ENCODE measurements at places on chromosomes 7 and 10.
A peak's percentile ranks its signal among the peaks of the same experiment; 100 is the strongest.

GRCh38 chr10:60410970-60411369, 21.3 kb upstream of the ANK3 start:
- DNase-seq = no peak

DNA sequence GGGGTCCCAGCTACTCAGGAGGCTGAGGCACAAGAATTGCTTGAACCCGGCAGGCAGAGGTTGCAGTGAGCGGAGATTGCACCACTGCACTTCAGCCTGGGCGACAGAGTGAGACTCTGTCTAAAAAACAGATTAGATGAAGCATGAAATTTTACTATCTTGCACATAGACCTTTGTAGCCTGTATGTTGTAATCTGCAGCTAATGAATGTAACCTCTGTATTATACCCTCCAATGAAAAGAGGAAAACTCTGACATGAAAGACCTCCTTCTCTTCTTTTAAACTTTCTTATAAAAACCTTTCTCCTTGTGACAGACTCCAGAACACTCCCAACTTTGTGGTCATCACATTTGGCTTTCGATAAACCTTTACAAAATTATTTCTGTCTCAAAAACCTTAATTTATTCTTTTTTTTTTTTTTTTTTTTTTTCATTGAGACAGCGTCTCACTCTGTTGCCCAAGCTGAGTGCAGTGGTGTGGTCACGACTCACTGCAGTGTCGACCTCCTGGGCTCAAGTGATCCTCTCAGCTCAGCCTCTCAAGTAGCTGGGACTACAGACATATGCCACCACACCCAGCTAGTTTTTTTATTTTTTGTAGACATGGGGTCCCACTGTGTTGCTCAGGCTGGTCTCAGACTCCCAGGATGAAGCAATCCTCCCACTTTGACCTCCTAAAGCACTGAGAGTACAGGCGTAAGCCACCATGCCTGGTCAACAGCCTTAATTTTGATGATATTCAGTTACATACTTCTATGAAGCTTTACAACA, 97.4 kb downstream of the SVOPL start:
- DNase-seq = no peak

DNA sequence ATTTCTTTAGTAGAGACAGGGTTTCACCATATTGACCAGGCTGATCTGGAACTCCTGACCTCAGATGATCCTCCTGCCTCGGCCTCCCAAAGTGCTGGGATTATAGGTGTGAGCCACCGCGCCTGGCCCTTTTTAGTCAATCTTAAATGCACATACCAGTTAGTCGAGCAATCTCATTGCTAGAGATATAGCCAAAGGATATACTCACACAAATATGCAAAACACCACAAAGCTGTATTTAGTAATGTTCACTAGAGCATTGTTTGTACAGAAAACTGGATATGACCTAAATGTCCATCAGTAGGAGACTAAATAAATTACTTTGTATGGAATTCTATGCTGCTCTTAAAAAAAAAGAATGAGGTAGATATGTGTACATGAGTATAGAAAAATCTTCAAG, 24.5 kb upstream of the IL6 start:
- DNase-seq = no peak

DNA sequence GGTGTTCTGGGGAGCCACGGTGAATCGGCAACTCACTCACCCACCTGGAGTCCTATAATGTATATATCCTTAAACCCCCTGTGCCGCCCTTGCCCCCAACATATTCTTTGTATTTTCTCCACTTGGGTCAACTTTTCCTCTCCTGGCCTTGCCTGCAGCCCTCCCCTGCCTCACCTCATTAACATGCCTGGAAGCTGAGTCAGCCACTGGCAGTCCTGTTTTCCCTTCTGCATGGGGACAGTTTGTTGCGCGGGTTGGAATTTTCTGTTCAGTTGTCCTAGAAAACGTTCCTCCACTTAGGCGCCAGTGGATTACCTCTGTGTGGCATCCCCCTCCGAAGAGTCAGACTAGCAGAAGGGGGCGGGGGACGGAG, 97.4 kb downstream of the C10orf105 start:
- DNase-seq = no peak

DNA sequence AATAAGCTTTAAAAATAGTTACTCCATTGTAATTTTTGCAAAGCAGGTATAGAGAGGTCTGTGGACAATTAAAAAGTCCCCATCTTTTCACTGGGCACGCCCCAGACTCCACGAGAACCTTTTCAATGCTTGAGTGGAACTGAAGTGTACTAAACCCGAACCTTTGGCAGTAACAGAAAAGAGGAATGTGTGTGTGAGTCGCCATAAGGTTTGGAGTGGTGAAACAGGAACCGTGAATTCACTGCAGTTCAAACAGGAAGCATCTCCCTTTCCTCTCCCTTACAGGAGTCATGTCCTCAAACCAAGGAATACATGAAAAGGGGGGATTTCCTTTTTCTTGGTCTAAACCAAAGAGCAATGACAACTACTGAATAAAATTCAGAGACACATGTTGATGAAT, 23.2 kb downstream of the NDUFB2 start:
- no peak for DNase-seq

DNA sequence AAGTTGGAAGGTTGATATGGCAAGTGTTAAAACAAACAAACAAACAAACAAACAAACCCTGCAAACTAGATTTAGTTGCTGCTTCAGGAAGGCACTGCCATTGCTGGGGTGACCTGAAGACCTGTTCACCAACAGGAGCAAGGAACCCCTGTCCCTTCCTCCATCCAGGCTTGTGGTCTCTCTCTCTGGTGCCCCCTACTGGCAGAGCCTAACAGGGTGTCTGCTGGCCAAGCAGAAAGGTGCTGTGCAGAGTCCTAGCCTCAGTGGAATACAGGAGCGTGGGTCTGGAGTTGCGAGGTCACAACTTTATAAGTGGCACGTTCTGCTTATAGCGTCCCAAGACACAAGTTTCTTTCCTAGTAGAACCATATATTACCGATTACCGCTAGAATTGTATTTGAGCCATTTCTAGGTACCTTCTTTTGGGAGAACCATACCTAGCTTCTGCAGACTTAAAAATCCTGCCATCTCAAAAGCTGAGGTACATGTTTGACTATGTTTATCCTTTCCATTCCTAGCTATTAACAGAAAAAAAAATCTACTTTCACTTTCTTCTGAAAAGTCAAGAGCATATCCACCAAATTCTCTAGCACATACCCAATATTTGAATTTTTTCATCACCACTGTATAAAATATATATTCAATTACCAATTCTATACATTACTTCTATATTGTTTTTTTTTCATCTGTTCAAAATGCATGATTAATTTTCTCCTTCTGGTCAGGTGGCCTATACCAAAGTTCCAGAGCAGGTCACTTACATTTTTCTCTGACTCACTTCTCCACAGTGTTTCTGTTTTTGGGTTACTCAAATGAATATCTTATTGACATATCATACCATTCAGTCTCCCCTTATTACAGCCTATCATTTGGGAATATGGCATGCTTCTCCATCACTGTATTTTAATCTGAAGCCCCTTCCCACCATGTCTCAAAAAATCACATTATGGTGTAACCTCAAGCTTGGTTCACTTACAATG, 29.1 kb upstream of the CALD1 start:
- DNase-seq = peak; percentile 61

GRCh38 chr10:66353422-66353821, 572.4 kb upstream of the LRRTM3 start:
- DNase-seq = no peak

- no peak for DNase-seq
Measured at GRCh38 chr7:112571852-112572607, 91.2 kb downstream of the LSMEM1 start.

DNA sequence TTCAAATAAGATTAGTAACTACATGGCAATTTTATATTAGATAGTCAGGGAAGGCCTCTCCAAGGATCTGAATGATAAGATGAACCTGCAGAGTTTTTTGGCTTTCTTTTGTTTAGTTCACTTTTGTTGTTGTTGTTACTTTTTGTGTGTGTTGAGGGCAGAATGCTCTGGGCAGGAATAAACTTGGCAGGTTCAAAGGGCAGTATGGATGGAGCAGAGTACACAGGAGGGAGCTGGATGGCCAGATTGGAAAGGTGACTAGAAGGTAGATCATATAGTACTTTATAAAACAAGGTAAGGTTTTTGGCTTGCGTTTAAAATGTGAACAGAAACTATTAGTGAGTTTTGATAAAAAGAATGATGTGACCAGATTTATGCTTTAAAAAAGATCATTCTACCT, 17.9 kb downstream of the CROT start:
- no peak for DNase-seq

DNA sequence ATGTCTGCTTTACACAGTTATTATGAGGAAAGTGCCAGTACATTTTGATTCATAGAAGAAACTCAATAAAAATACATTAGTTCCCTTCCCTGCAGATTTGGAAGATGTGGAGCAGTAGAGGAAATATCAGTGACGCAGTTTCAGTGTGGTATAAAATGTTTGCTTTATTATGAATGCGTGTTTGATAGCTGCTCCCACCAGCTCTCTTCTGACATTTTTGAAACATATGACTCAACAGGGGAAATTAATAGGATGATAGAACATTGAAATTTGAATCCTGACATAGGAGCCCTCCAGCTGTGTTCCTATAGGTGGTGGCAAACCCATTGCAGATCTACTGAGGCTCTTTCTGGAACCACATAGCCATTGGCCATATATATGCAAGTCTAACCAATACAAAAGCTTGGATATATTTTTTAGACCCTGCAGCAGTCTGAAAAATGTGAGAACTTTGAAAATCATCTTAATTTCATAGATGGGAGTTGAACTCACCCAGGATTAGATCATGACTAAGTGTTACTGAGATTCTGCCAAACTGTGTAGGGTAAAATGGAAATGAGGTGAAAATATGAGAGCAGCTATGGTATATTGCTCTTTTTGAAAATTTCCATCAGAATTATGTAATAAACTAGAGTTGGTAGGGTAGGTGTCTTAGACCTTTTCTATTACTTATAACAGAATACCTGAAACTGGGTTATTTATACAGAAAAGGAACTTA, 47.8 kb downstream of the BZW2 start:
- no peak for DNase-seq

DNA sequence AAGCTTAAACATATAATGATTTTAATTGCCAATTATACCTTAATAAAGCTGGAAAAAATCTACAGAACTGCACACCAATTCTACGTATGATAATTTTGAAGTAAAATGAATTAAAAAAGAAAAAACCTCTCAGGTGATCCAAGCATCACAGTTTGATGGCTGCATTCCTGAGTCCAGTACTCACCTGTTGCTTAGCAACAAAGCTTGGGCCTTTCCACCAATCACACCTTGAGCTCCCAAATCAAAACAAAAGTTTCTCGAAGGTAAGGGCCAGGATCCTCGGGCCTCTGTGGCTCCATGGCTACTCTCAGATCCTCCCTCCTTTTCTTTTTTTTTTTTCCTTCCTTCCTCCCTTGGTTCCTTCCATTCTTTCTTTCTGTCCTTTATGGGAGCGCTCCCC, 137.2 kb upstream of the PCBD1 start:
- no peak for DNase-seq

DNA sequence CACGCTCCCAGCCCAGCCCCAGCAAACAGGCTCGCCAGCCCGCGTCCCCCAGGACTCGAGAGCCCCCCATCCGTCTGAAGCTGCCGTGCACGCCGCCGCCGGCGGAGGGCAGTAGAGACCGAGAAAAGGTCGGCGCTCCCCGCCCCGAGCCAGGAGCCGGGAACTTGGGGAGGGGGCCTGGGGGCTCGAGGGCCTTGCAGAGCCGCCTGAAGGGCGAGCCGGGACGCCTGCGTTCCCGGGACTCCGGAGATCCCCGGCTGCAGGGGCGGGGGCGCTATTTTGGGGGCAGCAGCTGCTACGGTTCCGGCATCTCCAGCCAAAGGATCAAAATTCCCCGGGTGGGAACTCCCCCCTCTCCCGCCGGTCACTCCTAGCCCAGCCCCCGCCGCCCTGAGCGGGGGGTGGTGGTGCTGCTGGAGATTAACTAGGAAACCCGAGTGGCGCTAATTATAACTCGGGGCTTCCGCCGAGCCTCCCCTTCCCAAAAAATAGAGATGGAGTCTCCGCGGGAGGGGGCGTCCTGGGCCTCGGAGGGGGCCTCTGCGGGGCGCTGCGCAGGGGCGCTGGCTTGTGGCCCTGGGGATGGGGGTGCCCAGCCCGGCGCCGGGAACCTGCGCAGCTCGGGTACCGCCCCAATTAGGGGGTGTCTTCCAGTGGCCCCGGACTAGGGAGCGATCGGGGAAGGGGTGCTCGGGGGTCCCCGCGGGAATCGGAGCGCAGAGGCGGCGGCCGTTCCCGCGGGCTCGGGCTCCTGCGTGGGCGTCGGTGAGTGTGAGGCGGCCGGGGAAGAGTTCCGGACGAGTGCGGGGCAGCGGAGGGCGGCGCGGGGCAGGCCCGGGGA, 608 bp downstream of the ACHE start:
- DNase-seq = peak; percentile 69

DNA sequence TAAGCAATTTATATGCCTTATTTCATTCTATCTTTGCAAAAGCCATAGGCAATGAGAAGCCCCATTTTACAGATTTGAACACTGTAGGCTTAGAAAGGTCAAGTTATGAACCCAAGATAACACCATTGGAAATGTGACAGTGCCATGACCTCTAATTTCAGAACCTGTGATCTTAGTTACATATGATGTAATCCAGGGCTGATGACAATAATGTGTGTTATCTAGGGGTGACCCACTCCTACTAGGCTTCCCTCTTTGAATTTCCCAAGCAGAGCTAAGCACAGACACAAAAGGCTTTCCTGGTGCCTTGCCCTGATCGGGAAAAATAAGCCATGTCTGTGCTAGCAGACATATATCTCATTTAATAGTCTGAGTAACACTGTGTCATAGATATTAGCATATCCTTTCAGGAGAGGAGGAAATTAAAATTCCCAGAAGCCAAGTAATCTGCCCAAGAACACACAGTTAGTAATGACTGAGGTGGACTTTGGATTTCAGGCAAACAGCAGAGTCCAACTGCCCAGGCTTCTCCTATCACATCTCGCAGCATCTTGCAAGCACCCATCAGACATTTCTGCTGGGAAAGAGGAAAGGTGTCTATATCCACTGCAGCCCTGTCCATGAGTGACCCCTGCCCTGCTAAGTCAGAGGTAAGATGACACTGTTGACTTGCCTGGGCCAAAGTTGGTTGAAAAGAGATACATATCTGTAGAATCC, 2.8 kb upstream of the TECTB start:
- no peak for DNase-seq

DNA sequence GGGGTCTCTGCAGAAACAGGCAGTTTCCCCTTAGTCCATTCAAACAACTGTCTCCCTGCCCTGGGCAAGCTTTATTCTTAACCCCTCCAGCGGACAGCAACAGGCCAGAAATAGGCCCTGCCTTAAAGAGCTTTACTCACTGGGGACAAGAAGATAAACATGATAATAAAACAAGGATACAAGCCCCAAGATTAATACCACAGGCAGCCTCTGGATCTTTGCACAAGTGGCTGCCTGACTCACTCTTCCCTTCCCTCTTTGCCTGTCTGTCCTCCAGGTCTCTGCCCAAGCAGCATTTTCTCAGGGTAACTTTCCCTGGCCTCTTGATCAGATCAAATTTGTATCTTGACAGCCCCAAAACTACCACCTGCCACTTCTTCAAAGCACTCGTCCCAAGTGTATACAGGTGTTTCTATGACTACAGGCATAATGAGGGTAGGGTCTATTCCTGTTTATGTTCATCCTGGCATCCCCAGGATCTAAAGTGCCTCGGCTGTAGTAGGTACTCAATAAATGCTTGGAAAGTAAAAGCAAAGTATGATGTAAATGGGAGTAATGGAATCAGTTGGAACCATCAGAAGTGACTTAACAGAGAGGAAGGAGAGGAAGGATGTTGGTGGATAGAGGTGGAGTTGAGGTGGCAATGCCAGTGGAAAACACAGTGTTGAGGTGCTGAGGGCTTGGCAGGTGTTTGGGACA, 7.0 kb upstream of the CAMK2G start:
- DNase-seq = no peak

Data from stimulated activated CD4-positive, alpha-beta T cell treated with anti-CD3 and anti-CD28 coated beads, Interleukin-4, amount 100 ng/mL, for 1 hour (primary cell).